ENCODE measurements at places on chromosomes 11 and 22.

DNA sequence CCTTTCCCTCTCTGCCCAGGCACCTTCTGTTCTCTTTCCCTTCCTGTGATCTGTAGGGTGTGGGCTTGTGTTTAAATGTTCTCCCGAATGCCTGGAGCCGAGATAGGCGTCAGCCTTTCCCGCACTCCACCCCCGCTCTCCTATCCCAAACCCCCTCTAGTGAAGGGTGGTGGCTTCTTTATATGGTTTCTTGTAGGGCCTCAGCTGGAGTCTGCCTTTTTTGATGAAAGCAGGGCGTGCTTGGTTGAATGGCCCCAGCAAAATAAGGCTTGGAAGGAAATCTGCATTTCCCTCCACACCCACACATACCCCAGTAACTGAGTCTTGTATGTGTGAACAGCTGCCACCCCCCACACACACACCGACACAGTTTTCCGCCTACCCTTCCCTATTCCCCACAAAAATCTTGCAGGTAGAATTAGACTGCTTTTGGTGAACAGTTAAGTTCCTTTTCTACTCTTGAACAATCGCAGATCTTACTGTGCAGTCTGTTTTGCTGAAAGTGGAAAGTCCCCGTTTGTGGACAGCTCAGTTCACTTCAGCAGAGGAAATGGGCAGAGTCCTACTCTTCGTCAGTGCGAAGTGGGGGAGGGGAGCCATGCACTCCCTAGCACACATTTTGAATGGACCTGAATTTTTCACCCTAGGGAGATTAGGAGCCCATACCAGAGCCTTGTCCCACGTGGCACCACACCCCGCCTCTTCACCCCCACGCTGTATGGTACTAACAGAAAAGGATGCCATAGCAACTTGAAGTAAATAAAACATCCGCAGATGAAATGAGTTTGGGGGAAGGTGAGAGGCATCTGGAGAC, 25.5 kb upstream of the GRK2 start:
- DNase-seq = peak; percentile 50

- DNase-seq = no peak
These were observed 3.2 kb upstream of the SYT13 start for GRCh38 chr11:45289369-45289768.

DNA sequence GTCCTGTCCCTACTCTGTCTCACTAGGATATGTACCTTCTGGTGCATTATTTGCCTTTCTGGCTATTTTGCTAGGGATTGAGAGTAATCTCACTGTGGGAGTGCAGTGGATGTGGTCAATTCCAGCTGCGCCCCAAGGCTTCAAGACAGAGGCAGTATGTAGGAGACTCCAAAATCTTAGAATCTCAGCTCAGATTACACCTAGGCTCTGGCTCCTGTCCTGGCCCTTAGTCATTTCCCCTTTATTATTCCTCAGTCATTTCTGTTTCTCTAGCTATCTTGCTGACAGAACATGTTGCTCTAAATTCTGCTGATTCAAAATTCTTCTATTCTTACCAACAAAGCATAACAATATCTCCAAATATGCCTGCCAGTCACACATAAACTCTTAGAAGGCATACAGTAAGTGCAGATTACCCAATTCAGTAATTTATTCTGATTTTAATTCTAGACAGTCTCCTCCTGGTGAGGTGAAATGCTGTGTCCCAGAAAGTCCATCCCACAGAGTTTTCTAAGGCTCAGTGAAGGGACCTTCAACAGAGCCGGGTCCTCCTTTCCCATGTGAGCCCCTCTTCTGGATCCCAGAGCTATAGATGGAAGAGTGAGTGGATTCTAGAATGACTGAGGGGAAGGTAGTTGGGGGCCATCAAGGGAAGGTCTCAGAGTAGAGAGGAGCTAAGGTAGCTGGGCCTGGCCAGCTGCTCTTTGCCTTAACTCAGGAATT, 24.3 kb upstream of the GLYATL1 start:
- DNase-seq = no peak

DNA sequence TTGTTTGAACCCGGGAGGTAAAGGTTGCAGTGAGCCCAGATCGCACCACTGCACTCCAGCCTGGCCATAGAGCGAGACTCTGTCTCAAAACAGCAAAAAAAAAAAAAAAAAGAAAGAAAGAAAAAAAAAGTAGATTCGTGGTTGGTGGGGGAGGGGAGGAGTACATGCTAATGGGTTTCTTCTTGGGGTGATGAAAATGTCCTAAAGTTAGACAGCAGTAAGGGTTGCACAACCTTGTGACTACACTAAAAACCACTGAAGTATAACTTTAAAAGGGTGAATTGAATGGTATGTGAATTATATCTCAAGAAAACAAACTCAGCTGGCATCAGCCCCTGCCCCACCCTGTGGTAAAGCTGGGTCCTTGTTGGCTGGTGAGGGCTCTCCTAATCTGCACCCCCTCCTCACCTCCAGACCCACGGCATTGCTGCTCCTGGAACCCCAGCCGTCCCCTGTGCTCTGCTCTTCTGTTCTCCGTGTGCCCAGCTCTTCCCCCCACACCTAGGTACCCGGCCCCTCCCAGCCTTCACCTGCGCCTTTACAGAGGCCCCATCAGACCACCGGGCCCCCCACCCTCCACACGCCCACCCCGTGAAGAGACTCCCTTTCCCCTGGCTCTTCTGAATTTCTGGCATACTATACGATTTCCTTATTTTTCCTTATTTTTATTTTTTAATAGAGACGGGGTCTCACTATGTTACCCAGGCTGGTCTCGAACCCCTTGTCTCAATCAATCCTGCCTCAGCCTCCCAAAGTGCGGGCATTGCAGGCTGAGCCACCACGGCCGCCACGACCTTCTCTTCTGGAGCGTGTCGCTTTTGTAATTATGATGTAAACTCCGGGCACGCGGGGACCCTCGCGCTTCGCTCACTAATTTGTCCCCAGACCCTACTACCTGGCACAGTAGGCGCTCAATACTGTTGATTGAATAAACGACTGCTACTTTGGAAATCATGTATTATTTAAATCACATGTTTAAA, 924 bp upstream of the FADD start:
- no peak for DNase-seq

- DNase-seq = no peak
These were observed 384.7 kb downstream of the DCDC1 start for GRCh38 chr11:30984827-30985226.

GRCh38 chr11:44157019-44157418, 61.5 kb downstream of the EXT2 start:
- no peak for DNase-seq

DNA sequence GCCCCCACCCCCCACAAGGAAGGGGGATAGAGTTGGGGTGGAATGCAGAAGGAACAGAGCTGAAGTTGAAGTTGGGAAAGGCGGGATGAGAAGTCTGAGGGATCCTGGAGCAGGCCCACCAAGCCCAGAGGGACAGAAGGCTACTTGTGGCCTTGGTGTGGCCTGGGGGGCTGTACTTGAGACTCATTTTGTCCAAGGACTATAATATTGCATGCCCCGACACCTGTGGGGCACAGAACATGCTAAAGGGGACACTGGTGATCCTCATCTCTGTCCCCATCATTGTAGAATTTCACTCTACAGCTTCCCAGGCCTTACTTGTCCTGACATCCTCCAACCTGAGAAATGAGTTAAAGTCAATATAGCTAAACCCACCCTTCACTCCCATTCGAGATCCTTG, 1.3 kb downstream of the ESAM start:
- no peak for DNase-seq

GRCh38 chr11:10443152-10443551, 11.9 kb upstream of the AMPD3 start:
- no peak for DNase-seq

DNA sequence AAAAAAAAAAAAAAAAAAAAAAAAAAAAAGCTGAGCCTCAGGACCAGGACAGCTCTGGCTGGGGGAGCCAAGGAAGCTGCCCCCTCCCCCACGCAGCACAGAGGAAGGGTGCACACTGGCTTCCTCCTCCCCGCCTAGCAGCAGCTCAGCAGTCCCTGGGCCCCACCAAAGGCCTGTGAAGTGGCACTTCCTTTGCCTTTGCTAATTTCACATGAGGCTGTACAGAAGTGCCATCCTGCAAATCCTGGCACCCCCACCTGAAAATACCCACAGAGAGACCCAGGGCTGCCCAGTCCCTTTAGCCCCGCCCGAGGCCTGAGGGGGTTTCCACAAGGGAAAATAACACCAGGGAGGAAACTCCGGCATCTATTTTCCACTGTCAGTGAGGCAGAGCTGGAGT, 3.9 kb downstream of the RHOG start:
- no peak for DNase-seq

- peak; percentile 45 for DNase-seq
These were observed at the start of gene ALKBH8 for GRCh38 chr11:107565219-107565937. ALKBH8 (minus strand) TSS chr11:107565735; CDS start chr11:107560893, 4,842 bp downstream.

DNA sequence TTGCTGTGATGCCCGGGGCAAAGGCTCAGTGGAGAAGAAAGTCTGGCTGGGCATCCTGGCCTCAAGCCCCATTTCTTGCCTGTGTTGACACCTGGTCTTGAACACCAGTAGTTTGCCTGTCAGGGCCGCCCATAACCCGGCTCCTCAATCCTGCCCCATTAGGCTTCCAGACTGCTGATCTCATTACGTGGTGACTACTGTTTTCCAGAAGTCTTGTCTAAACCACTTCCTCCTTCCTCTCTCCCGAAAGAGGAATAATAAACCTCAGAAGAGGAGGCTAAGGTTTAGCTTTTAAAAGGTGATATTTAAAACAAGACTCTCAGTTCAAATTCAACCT, 97.7 kb downstream of the CD44 start:
- DNase-seq = no peak

- no peak for DNase-seq
These were observed 31.4 kb upstream of the VPREB1 start for GRCh38 chr22:22213231-22213630.

DNA sequence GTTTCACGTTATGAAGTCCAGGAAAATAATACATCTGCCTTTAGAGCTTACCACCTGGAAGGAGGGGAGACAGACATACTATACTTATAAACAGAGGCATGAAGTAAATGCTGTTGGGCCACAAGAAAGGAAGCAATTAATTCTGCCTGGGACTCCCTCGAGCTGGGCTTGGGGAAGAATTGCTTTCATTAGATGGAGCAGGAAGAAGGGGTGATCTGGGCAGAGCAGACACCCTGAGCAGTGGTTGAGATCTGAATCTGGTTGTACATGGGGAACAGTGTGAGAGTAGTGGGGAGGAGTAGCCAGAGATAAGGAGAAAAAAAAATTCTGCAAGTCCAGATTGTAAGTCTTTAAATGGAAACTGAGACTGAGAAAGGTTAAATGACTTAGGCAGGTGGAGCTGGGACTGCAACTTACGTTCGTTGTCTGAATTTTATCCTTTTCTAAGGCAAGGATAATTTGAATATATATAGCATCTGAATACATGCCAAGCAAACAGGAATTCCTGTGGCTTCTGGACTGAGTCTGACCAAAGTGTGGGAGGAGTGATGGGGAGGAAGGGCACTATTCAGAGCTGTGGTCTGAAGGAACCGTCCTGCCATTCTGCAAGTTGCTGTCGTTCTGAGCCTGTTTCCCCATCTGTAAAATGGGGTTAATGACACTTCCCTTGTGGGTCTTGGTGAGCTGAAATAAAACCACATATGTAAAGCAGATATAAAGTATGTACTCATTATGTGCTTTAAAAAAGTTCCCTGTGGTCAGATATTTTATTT, 7.9 kb downstream of the NCAM1 start:
- no peak for DNase-seq

- DNase-seq = no peak
These were observed 18.5 kb downstream of the LRFN4 start for GRCh38 chr11:66875378-66875777.

- DNase-seq = no peak
These were observed 31.7 kb upstream of the ABCC8 start for GRCh38 chr11:17508306-17508705.

DNA sequence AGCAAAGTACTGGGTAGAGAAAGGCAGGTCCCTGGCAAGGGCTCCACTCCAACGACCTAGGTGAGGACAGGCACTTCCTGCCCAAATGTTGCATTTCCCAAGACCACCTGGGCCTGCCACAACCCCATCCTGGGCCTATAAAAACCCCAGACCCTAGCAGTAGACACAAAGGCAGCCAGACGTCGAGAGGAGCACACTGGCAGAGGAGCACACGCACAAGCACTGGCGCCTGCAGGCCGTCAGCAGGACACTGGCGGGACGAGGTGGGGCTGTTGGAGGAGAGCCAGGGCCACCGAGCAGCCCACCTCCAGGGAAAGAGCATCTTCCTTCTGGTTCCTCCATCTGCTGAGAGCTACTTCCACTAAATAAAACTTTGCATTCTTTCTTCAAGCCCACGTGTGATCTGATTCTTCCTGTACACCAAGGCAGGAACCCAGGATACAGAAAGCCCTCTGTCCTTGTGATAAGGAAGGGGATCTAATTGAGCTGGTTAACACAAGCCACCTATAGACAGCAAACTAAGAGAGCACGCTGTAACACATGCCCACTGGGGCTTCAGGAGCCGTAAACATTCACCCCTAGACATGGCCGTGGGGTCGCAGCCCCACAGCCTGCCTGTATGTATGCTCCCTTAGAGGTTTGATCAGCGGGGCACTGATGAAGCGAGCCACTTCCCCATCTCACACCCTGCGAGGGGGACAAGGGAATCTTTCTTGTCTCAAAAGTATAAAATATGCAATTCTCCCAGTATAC, 89.7 kb upstream of the MTMR2 start:
- no peak for DNase-seq

DNA sequence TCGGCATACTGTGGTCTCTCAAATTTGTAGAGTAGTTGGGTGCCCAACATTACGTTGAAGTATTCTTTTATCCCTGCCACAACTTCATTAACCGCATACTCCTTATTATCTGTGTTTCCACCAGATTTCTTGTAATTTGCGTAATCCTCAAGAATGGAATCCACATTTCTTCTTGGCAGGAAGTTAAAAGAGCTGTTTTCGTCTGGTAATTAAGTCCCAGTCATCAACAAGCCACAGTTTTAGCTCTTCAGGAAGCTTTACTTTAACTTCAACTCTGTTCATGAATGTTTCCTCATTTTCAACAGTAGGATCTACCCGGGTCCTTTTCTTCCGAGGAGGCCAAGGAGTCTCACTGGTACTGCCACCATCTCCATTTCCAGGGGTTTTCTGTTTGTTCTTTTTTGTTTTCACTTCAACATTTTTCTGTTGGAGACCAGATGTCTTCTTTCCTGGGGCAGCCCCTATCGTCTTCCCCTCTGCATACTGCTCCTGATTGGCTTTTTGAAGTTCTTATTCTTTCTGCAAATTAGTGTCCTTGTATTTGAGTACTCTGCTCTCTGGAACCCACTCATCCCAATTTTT, 30.3 kb downstream of the PDE3B start:
- DNase-seq = no peak

DNA sequence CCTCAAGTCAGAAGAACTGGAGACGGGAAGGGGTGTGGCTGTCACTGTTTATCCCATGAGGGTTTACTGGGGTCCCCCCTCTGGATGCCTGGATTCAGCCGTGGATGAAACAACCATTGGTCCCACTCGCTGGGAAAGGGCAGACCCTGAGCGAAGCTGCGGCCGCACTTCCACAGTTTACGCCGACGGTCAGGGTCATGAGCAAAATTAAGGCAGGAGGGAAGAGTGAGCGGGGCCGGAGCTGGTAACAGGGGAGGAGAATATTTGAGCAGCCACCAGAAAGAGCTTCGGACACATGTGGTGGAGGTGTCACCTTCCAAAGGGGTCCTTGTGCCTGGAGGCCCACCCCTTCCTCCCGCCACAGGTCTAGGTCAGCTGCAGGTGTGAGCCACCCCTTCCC, 344.9 kb downstream of the BRD1 start:
- no peak for DNase-seq

- DNase-seq = no peak
These were observed 16.6 kb upstream of the EFCAB6 start for GRCh38 chr22:43828725-43828997.

- no peak for DNase-seq
These were observed 47.8 kb downstream of the SPATA19 start for GRCh38 chr11:133797554-133797953.
